ENCODE measurements at places on chromosomes 13 and 19. TPM values are rescaled to one million over a fixed set of nuclear protein-coding genes. Genes with fewer than 3 reads are reported as not detected.

ZNF66 gene
- 0.82 TPM for total RNA-seq

SIGLEC11 gene
- not detected for total RNA-seq

PCSK4 gene
- 1.5 TPM for total RNA-seq

FPR1 gene
- total RNA-seq, result 0.47 TPM

SKA3 gene
- total RNA-seq, result 2.0 TPM

ZNF790 gene
- 9.8 TPM for total RNA-seq

VSTM2B gene
- not detected for total RNA-seq

RAP2A gene
- total RNA-seq, result 88.6 TPM

ONECUT3 gene
- total RNA-seq, result not detected

ZNF583 gene
- 12.6 TPM for total RNA-seq

MYH14 gene
- not detected for total RNA-seq

APOE gene
- 263 TPM for total RNA-seq

KLK8 gene
- total RNA-seq, result not detected

PSG6 gene
- total RNA-seq, result not detected

SYCN gene
- not detected for total RNA-seq

MZT1 gene
- 2.6 TPM for total RNA-seq

SOX1 gene
- not detected for total RNA-seq

RGCC gene
- 4.4 TPM for total RNA-seq

ZNF570 gene
- total RNA-seq, result 8.0 TPM

CCNE1 gene
- total RNA-seq, result 5.9 TPM

LRRC8E gene
- 5.6 TPM for total RNA-seq

TUBB4A gene
- not detected for total RNA-seq

NLRP8 gene
- total RNA-seq, result not detected

LAIR1 gene
- not detected for total RNA-seq

TUBA3C gene
- total RNA-seq, result not detected

ZNF599 gene
- total RNA-seq, result 3.7 TPM

LPAR6 gene
- total RNA-seq, result 5.1 TPM

CRLF1 gene
- 14.7 TPM for total RNA-seq

GPR180 gene
- 4.1 TPM for total RNA-seq

C3 gene
- 14.0 TPM for total RNA-seq

PLPP2 gene
- 1.9 TPM for total RNA-seq

LILRB3 gene
- total RNA-seq, result not detected

C5AR2 gene
- total RNA-seq, result under 0.01 TPM

ZIC5 gene
- total RNA-seq, result not detected

EFNA2 gene
- not detected for total RNA-seq

ZNF91 gene
- 12.6 TPM for total RNA-seq

SPRED3 gene
- 1.4 TPM for total RNA-seq

ATXN8OS gene
- not detected for total RNA-seq

RNF225 gene
- total RNA-seq, result 0.15 TPM

PTGIR gene
- total RNA-seq, result 8.5 TPM

FCER2 gene
- total RNA-seq, result not detected

PRRG2 gene
- total RNA-seq, result 0.83 TPM

ZNF708 gene
- total RNA-seq, result 5.3 TPM

PSMD8 gene
- total RNA-seq, result 151 TPM

CGB2 gene
- total RNA-seq, result not detected

LIM2 gene
- total RNA-seq, result not detected

NPAS1 gene
- total RNA-seq, result 0.12 TPM

PPP2R1A gene
- 110 TPM for total RNA-seq

SYDE1 gene
- total RNA-seq, result 5.4 TPM

USHBP1 gene
- 1.1 TPM for total RNA-seq

CLPTM1 gene
- total RNA-seq, result 28.5 TPM

SYMPK gene
- total RNA-seq, result 29.4 TPM

PLVAP gene
- 1.1 TPM for total RNA-seq

TPTE2 gene
- not detected for total RNA-seq

SIGLEC5 gene
- not detected for total RNA-seq

IGFL1 gene
- total RNA-seq, result not detected
